ENCODE measurements at places on chromosomes 2 and 18. TPM values are rescaled to one million over a fixed set of nuclear protein-coding genes. Genes with fewer than 3 reads are reported as not detected.

DNA sequence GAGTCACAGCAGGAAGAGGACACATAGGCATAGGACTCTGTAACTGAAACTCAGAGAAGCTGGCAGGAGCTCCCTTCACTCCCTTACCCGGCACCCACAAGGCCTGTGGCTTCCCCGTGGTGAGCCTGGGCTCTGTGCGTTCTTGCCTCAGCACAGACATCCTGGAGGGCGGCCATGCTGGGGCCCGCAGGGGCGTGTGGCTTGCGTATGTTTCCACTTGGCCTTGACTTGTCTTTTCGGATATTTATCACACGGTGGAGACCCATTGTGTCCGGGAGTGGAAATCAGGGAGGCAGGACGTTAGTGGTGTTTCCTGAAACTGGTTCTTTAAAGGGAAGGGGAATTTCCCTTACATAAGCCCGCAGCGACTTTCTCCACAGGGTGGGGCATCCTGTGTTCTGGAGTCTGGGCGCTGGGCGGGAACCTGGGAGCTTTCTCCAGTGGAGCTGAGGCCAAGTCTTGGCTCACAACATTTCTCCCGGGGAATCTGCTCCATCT lies 49.9 kb upstream of the EML6 start:
- H3K36me3 ChIP-seq = peaks cover 22% of the 10 kb centered on the region
- peak overlapping the region; percentile 43 for H3K4me3 ChIP-seq
- DNase-seq = peak; percentile 32

DNA sequence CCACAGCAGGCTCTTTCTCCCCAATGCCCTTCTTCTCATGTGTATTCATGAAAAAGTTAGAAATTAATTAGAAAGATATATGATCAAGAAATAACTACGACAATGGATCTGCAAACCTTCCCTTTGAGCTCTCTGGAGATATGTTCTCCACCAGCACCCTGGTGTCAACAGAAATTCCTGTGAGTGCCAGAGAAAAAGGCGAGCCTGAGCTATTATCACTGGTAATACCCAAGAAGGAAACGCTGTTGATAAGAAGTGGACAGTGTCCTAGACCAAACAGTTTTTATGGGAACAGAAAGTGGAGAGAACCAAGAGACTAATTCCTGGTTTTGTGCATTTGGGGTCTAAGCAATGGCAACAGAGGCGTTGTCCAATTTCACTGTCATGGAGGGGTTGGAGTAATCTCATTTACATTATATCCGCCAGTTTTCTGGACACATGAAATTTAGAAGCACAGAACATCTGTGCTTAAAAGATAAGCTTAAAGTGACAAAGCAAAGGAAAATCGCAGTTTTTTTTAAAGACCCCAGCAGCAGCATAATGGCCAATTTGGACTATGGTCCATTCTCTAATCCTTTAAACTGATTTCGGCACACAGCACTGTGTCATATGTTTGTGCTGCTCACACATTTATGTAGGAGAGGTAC lies 47.2 kb upstream of the CDC42EP3 start:
- no peak overlapping the region for H3K4me3 ChIP-seq
- no peak for DNase-seq
- peaks cover 4% of the 10 kb centered on the region for H3K4me1 ChIP-seq
- no peaks in the 10 kb centered on the region for H3K36me3 ChIP-seq

The CD8A gene
- total RNA-seq = 2.2 TPM

GRCh38 chr2:64837116-64837731 lies 152.0 kb upstream of the SLC1A4 start:
- no peak for DNase-seq
- no peak overlapping the region for H3K4me3 ChIP-seq
- no peak overlapping the region for H3K27ac ChIP-seq
- peaks cover 1% of the 10 kb centered on the region for H3K27me3 ChIP-seq
- H3K4me1 ChIP-seq = peaks cover 23% of the 10 kb centered on the region

GRCh38 chr2:112548980-112549379 lies 6.7 kb downstream of the POLR1B start:
- peaks cover 15% of the 10 kb centered on the region for H3K4me1 ChIP-seq
- DNase-seq = no peak
- no peaks in the 10 kb centered on the region for H3K27me3 ChIP-seq
- H3K4me3 ChIP-seq = no peak overlapping the region
- H3K27ac ChIP-seq = no peak overlapping the region

DNA sequence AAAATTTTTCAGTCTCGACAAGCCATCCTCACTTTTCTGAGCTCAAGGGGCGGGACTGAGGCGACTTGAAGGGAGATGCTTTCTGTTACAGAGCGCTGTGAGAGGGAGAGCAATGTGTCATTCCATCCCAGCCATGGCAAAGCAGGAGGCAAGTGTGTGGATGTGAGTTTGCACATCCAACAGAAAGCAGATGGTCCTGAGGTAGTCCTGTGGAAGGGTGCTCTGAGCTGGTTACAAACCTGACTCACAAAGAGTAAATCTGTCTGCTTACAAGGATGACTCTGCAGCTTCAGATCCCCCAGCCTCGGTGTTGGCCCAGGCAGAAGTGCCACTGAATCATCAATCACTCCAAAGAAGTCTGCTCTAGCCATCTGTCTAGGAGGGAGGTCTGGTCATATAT lies 482.0 kb upstream of the DCC start:
- H3K36me3 ChIP-seq = no peaks in the 10 kb centered on the region
- H3K27ac ChIP-seq = no peak overlapping the region
- H3K4me3 ChIP-seq = no peak overlapping the region
- no peaks in the 10 kb centered on the region for H3K27me3 ChIP-seq
- no peaks in the 10 kb centered on the region for H3K4me1 ChIP-seq

DNA sequence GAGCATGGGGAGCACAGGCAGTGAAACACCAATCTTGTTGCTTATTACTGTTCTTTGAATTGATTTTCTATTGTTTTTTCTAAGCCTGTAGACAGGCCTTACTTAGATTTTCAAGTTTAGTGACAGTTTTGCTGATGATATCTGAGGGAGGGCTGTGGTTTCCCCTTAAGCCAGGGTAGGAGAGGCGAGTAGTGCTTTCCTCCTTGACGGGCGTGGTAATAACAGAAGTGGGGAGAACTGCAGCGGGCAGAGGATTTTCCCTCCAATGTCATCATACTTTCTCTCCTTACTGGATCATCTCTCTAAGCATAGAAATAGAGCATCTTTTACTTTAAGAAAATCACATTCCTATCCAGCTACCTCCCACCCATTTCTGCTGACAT lies 314.4 kb downstream of the ALK start:
- no peaks in the 10 kb centered on the region for H3K36me3 ChIP-seq
- H3K27ac ChIP-seq = no peak overlapping the region
- H3K4me1 ChIP-seq = peaks cover 8% of the 10 kb centered on the region
- no peak for DNase-seq
- no peak overlapping the region for H3K4me3 ChIP-seq
- peaks cover 4% of the 10 kb centered on the region for H3K27me3 ChIP-seq

DNA sequence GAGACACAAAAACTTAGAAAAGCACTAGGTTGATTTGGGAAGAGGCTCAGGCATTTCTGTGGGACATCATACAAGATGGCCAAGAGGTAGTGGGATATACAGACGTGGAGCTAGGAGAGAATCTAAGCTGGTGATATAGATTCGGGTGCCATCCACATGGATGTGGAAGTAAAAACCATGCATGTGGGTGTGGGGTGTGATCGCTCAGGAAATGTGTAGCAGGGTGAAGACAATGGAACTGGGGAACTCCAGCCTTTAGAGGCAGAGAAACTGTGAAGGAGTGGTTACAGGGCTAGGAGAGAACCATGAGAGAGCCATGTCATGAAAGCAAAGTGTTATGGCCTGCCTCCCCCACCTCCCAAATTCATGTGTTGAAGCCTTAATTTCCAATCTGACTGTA lies 43.0 kb upstream of the CTLA4 start:
- no peaks in the 10 kb centered on the region for H3K27me3 ChIP-seq
- H3K4me1 ChIP-seq = peaks cover 51% of the 10 kb centered on the region
- H3K36me3 ChIP-seq = peaks cover 5% of the 10 kb centered on the region

The CDH19 gene
- total RNA-seq = not detected

GRCh38 chr2:128364441-128364911 lies 45.8 kb upstream of the HS6ST1 start:
- peaks cover 6% of the 10 kb centered on the region for H3K27me3 ChIP-seq
- no peaks in the 10 kb centered on the region for H3K4me1 ChIP-seq
- H3K36me3 ChIP-seq = no peaks in the 10 kb centered on the region
- no peak overlapping the region for H3K4me3 ChIP-seq
- H3K27ac ChIP-seq = no peak overlapping the region

DNA sequence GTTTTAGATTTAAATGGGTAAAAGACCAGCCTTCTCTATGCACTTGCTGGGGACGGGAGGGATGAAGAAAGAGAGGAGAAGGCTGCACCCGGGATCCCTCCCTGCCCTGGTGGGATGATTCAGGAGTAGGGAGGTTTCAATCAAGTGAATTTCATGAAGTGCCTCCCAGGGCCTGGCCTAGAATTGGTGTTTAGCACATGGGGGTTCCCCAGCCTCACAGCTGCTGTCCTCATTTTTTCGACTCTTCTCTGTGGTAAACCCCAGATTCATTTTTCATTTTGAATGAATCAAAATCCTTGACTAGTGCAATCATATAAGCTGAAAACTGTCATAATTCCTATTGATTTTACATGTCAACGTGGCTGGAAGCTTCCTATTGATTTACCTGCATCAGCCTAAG lies 81.1 kb downstream of the LPIN1 start:
- peaks cover 46% of the 10 kb centered on the region for H3K36me3 ChIP-seq
- peaks cover 44% of the 10 kb centered on the region for H3K4me1 ChIP-seq
- no peak overlapping the region for H3K27ac ChIP-seq
- peaks cover 16% of the 10 kb centered on the region for H3K27me3 ChIP-seq

The CRYBA2 gene
- not detected for total RNA-seq

GRCh38 chr2:230060672-230061293 lies 7.9 kb downstream of the SLC16A14 start:
- H3K27me3 ChIP-seq = no peaks in the 10 kb centered on the region
- peaks cover 2% of the 10 kb centered on the region for H3K36me3 ChIP-seq
- H3K4me3 ChIP-seq = peak overlapping the region; percentile 35

- DNase-seq = no peak
- H3K4me3 ChIP-seq = no peak overlapping the region
- no peaks in the 10 kb centered on the region for H3K27me3 ChIP-seq
- no peak overlapping the region for H3K27ac ChIP-seq
- no peaks in the 10 kb centered on the region for H3K36me3 ChIP-seq
Measured at GRCh38 chr18:41326311-41326710, 628.7 kb upstream of the PIK3C3 start.

Data from activated T-helper 1 cell treated with anti-CD3 and anti-CD28 coated beads, Interleukin-12 subunit alpha, Interleukin-12 subunit beta, Interleukin-2, Interleukin-4 antibody, amounts not matched to agents 30 ng/mL and 10 ng/mL and 1 ng/mL, durations not matched to agents 14 hours and 24 hours and 36 hours (primary cell).